Stimulated activated CD4-positive, alpha-beta T cell treated with anti-CD3 and anti-CD28 coated beads, Interleukin-4, amount 100 ng/mL, for 24 hours (primary cell): ENCODE measurements at places on chromosomes 6 and 20.

DNA sequence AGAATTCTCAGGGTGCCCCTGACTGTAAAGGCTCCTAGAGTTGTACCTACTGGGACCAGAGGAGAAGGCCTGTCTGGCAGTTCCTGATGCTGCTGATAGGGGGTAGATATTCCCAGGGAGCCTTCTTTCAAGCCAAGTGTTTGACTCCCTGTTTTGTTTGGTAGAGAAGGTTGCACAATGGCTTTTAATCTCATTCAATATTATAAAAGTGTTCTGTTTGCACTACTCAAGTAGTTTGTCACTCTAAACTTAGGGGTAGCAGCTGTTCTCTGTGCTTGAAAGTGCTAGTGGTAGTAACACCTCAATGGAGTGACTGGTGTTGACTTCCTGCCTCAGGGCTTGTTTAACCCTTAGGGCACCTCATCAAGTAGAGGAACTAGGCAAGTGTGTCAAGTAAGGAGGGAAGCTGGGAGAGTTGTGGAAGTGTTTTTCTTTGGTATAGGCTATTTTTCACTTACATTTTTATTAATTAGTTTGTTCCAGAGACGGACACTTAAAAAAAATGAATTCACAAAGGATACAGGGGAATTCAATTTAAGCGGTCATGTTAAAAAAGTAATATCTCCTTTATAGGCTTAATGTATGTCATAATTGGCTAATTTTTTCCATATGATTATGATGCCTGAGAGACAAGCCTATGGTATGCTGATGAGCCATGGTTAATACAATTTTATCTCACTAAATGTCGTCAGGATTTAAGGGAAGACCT, 38.1 kb downstream of the BICRAL start:
- no peak for DNase-seq

- DNase-seq: no peak
Measured at GRCh38 chr6:140980265-140980887, 1152.3 kb upstream of the GJE1 start.

DNA sequence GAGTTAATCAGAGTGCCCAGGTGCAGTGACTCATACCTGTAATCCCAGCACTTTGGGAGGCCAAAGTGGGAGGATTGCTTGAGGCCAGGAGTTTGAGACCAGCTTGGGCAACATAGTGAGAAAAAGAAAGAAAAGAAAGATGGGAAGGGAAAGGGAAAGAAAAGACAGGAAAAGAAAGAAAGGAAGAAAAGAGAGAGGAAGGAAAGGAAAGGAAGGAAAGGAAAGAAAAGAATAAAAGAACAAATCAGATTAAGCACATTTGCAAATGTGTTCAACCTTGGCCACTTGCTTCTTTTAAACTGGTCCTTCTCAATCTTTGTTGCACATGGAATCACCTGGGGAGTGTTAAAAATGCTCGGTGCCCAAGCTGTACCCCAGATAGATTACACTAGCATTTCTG, 28.0 kb downstream of the NR2E1 start:
- no peak for DNase-seq

DNA sequence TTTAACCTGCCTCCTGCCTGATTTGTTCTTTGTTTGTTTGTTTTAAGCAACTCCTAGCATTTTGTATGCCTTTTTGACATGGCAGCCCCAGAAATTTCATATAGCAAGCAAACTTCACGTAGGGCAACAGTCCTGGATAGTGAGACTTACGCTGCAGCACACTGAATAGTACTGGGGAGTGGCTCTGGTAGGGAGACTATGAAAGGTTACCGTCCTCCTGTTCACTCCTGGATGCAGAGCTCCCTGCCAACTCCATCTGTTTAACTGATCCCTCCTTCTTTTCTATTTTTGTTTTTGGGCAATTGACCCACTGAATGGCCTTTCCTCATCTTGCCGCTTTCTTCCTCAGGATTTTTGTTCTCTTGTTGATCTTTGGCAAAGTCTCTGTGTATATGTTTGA, 44.5 kb upstream of the BMP6 start:
- no peak for DNase-seq

- no peak for DNase-seq
Measured at GRCh38 chr6:143742070-143742954, 64.5 kb downstream of the PHACTR2 start.

GRCh38 chr6:100504786-100505737, 40.3 kb upstream of the SIM1 start:
- DNase-seq: no peak

- no peak for DNase-seq
Measured at GRCh38 chr20:45578231-45578630, 853 bp downstream of the WFDC8 start.

GRCh38 chr6:53440336-53440945, 91.7 kb upstream of the ELOVL5 start:
- DNase-seq: no peak

GRCh38 chr6:154239392-154239791, 117.2 kb downstream of the IPCEF1 start:
- DNase-seq: peak; percentile 41

DNA sequence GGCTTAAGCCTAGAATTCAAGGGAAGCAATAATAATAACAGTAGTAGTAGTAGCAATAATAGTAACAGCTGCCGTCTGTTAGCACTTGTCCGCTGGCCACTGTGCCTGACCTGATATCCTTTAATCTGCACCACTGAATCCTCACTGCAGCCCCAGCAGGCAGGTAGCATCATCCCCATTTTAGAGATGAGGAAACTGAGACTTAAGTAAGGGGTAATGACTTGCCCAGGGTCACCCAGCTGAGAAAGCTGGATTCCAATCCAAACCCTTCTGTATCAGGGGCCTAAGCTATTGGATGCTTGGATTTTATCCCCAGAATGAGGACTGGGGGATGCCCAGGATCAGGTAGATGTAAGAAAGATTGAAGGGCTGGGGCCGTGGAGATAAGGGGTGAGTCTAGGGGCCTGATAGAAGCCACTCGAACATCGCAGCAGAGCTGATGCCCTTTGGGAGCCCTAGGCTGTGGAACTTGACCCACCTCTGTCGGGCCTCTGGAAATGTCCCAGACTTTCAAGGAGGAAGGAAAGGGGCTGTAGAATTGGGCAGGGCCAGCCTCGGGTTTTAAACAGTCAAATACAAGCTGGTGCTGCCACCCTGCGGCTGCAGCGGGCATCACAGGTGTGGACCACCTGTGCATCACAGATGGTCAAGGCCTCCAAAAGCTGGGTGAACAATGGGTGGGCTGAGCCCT, 102.1 kb upstream of the MYL9 start:
- DNase-seq: peak; percentile 69

DNA sequence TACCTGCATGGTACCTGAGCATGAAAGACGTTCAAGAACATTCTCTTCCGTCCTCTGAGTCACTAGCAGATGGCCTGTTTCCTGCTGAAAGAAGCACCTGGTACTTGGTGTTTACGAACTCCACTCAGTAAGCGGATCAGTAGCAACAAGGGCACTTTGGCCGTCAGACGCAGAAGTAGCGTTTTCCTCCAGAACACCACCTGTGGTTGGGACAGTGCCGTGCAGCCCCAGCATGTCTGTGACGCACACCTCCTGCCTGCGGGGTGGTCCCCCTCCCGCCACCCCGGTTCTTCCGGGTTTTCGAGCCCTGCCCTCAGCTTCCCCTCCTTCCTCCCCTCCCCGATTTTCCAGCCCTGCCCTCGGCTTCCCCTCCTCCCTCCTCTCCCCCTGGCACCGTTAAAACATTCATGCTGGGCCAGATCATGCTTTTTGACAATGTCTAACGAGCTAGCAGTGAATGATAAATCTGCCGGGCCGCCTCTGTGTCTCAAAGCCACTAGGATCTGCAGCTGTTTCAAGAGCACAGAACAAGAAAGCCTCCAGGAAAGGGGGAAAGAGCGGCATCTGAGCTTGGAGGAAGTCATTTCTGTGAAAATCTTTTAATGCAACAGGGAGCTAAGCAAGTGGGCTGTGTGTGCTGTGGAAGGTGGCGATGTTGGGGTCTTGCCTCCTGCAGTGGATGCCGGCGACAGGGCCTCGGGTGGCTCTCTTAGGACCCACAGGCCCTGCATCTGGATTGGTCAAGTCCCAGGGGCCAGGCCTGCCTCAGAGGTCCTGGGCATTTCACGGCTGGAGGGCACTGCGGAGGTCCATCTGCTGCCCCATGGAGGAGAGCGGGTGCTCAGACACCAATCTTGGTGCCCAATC, 207.9 kb downstream of the ERMARD start:
- DNase-seq: peak; percentile 54

GRCh38 chr6:7241160-7241559, 71.8 kb downstream of the SSR1 start:
- no peak for DNase-seq

- no peak for DNase-seq
Measured at GRCh38 chr6:16766836-16767745, 5.8 kb upstream of the ATXN1 start.
